ENCODE measurements at places on chromosomes 12 and 14.

DNA sequence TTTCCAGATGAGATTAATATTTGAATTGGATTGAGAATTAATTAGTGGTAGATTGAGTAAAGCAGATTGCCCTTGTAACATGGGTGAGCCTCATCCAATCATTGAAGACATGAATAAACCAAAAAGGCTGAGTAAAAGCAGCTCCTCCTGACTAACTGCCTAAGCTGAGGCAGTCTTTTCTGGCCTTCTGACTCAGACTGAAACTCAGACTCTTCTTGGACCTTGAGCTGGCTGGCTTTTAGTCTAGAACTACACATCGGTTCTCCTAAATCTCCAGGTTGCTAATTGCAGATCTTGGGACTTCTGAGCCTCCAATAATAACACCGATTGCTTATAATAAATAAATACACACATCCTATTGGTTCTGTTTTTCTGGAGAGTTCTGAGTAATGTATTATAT lies 24.0 kb downstream of the FKBP11 start:
- DNase-seq = no peak

- no peak for DNase-seq
These were observed 13.2 kb upstream of the CDH24 start for GRCh38 chr14:23070262-23071129.

DNA sequence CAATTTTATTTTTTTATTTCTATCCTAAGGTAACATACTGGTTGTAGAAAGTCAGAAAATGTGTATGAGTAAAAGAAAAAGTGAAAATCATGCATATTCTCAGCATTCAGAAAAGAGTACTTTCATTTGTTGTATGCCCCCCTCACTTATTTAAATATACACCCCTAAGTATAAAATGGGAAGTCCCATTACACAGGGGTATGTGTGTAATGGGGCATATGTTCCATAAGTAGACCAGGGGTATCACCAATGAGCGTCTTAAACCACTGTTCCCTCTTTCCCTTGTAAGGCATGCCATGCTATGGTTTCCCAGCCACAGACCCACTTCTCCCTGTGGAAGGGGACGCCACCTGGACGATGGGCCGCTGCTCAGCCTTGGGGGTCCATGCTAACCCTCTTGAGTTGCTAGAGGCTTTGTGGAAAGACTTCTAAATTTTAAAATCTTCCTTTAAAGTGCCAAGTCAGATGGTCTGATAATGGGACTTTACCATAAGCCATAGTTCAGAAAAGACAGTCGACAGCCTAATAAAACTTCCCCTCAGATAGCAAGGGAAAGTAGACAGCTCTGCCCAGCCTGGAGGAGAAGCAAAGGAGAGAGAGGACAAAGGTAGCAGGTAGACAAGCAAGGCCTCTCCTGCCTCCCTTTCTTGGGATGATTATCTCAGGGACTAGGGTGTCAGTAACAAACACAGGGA lies 118.2 kb downstream of the ZFP36L1 start:
- no peak for DNase-seq

- DNase-seq = no peak
These were observed 8.9 kb upstream of the MSRB3 start for GRCh38 chr12:65269603-65270002.

GRCh38 chr12:116045150-116045549 lies 232.3 kb downstream of the MED13L start:
- no peak for DNase-seq
